ENCODE measurements at places on chromosomes 2 and 18.

DNA sequence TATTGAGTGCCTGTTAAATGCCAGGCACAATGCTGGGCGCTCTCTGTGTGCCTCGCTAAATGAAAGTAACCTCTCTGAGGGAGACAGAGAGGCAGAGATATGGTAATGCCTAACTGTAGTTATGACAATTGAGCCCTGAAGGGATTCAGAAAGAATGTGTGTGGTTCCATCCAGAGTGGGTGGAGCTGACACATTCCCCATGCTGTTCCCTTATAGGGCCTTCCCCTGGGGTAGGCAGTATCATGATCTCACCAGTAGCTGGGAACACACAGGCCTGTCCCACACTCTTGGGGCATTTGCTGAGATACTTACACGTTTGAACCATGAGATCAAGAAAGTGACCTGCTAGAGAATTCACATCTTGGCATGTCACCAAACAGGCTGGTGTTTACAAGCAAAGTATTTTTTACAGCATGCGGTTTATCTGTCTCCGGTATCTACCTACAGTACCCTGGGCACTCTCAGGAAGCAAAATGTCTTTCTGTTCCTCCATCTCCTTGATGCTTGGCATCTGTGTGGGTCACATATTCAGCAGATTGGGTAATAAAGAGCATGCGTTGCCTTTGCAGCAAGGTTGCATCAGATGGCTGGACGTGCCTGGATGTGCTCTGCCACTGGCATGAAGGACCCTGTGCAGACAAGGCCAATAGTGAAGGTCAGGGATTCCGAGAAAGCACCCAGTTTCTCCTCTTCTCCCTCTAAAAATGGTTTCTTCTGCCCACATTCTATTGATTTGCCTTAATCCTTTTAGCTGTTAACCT, 9.4 kb downstream of the CTIF start:
- DNase-seq: no peak

- no peak for DNase-seq
These were observed 382.3 kb upstream of the NT5C1B start for GRCh38 chr2:18971628-18972027.

DNA sequence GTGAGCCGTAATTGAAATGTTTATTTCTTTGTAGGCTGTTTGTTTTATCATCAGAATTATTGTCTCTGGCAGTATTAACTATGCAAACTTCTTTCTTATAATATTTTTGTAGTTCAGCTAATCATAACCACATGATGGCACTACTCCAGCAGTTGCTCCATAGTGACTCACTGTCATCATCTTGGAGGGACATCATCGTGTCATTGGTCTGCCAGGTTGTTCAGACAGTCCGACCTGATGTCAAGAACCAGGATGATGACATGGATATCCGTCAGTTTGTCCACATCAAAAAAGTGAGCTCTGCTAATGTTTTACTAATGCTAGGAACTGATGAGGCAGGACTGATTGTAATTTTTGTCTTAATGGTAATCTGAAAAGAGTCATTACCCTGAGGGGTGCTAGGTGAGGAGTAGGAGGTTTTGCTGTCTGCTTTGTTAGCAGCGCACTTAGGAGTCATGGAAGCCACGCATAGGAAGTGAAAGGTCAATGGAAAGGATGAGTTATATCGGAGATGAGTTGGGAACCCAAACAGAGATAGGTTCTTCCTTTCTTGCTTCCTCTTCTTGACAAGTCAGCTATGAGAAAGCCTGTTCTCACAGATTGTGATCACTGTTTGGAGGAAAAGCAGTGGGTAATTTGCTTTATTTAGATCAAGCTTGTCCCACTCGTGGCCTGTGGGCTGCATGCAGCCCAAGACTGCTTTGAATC, 49.2 kb downstream of the PIKFYVE start:
- DNase-seq: no peak

DNA sequence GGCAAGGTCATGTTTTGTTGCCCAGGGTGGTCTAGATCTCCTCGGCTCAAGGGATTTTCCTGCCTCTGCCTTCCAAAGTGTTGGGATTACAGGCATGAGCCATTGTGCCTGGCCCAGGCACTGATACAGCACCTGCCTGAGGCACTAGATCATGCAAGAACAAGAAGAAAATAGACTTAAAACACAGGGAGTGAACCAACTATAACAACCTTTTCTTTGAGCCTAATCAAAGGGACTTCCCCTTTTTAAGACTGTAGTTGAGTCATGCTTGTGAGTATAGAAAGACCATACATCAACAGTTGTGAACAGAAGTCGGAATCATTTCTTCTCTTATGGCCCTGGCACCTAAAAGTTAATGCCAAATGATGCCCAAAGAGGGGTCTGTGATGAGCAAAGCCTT, 47.9 kb upstream of the MAPRE2 start:
- no peak for DNase-seq

DNA sequence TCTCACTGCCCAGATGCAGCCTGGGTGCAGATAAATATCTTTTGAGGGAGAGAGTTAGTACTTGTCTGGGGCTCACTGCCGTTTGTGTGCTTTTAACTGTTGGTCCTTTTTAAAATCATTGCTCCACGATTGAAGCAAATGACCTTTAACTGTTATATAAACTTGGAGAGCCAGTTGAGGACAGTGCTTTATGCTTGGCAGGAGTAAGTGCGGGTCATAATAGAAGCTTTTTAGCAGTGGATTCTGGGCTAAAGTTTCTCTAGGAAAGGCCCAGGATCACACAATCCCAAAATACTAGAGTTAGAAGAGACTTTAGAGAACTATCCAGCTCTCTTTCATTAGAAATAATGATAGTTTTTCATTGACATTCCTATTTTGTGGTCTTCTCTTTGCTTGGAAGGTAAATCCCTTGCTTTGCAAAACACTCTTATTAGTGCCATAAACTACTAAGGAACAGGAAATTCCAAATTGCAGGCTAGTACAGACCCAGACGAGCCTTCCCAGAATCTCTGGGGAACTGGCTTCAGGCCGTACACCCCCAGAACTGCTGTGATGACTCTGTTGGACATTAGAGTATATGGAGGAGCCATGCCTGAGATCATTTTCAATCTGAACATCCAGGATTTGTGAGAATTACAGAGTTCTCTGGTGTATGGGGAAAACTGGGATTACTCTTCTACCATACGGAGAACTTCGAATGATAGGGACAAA, 19.1 kb downstream of the LIMS1 start:
- DNase-seq: no peak

DNA sequence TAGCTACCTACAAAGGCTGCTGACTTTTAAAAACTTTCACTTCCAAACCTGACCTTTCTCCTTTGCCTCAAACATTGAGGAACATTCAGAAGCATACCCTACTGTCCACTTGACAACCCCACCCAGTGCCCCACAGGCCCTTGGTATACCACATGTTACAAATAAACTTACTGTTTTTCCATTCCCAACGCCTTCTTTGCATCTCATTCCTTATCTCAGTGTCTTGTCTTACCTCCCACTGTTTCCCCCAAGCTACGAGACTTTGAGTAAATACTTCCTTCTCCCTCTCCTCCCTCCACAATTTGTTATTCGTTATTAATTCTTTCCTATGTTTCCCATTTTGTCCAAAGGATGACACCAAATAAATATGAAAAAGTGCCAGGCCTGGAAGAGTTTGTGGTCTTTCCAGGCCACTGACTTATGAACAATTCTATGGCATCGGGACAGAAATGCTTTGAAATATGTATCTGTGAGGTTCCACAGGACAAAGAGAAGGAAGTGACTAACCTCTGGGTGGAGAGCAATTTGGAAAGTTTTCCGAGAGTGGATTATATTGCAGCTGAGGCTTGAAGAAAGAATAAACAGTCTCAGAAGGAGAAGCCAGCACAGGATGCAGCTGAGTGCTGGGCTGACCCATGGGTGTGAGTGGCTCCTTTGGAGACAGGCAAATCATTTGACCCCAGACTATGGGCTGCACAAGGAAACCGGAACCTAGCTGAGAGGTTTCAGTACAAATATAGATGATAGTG, 409.0 kb downstream of the LPIN1 start:
- no peak for DNase-seq

GRCh38 chr2:122210065-122210464, 454.6 kb downstream of the TSN start:
- no peak for DNase-seq

GRCh38 chr18:12165038-12165768, 71.6 kb downstream of the ANKRD62 start:
- no peak for DNase-seq

DNA sequence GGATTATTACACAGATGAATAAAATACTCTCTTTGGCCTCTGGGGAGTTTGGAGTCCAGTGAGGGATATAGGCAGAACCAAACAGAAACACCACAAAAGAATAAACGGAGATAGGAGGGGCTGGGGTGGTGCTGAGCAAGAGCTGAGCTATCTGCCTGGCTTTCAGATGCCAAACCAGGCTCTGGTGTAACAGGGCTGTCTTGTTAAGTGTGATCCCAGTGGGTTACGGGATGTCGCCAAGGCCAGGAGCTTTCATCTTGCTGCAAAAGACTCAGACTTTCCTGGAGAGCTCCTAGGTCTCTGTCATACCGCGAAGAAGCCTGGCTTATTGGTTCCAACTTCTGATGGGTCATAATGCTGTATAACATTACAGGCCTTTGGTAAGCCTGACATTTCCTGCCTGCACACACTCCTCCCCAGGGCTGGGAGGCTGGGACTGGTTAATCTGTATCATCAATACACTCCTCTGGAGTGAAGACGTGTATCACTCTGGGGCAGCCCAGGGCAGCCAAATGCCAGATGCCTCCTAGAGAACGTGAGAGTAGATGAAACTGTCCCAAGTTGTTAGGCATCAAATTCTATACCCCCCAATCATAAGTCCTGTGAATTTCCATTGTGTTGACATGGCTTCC, 60.5 kb downstream of the STPG4 start:
- no peak for DNase-seq

- no peak for DNase-seq
These were observed 382.3 kb upstream of the CRIM1 start for GRCh38 chr2:35973132-35973736.

GRCh38 chr18:79986726-79987125, 1.6 kb downstream of the TXNL4A start:
- no peak for DNase-seq

GRCh38 chr2:168999668-169000213, 31.4 kb downstream of the ABCB11 start:
- DNase-seq: no peak

- no peak for DNase-seq
These were observed 26.1 kb upstream of the REG3G start for GRCh38 chr2:78999406-78999805.

DNA sequence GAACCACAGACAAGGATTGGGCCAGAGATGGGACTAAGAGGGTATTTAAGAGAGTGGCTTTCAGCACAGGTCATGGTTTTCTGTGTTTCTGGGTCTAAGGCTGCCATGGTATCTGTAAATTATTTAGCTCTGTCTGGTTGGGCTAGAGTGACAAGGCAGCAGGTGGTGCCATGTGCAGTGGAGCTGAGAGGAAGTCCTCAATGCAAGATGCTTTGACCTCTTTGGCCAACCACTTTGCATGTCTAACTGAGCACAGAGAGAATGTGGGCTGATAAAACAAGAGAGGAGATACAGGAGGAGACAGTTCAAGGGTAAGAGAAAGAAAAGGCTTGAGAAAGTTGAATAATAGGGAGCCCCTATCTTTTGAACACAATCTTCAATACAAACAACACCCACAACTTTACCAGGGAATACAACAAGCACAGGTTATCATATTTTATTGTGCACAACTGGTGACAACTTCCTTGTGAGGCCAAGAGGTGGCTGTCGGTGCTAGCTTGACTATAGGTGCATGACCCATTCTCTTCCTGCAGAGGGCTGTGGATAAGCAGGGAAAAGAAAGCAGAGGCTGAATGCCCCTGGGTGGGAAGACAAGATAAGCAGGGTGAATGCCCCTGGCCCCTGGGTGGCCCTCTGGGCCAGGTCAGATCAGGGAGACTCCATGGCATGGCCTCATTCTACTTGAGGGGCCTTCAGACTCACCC, 12.3 kb downstream of the FLACC1 start:
- no peak for DNase-seq

DNA sequence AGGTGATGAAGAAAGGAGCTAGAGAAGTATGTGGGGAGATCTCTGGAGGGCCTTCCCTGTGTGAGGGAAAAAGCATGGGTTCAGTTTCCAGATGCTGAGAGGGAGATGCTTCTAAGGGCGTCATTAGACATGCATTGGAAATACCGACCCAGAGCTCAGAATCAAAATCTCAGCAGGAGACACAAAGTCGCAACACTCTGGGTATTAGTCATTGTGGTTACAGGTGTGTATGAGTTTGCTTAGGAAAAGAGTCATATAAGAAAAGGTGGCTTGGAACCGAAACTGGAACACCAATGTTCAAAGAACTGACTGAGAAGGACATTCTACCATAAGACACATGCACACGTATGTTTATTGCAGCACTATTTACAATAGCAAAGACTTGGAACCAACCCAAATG, 477.1 kb downstream of the FBXO15 start:
- DNase-seq: no peak

DNA sequence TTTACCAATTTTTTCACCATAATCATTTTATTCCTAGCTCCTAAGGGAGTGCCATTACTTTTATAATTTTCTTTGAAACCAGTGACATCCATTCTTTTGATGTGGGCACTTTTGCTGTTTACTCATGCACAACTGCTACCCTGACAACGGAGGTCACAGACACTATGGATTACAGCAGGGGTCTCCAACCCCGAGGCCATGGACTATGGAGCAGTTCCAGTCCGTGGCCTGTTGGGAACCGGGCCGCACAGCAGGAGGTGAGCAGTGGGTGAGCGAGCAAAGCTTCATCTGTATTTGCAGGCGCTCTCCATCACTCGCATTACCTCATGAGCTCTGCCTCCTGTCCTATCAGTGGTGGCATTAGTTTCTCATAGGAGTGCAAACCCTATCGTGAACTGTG, 34.6 kb downstream of the PRPF40A start:
- no peak for DNase-seq
